ENCODE measurements at places on chromosomes 2 and 18. TPM values are rescaled to one million over a fixed set of nuclear protein-coding genes. Genes with fewer than 3 reads are reported as not detected.

PLCD4 gene
- total RNA-seq, result 8.5 TPM

UGT1A10 gene
- not detected for total RNA-seq

SRD5A2 gene
- not detected for total RNA-seq

IL1RL2 gene
- total RNA-seq, result 0.39 TPM

KCNE4 gene
- total RNA-seq, result 13.8 TPM

DYNAP gene
- total RNA-seq, result not detected

ANKRD29 gene
- 1.8 TPM for total RNA-seq

ANKAR gene
- total RNA-seq, result 5.6 TPM

CYP27C1 gene
- total RNA-seq, result 3.5 TPM

IL18R1 gene
- total RNA-seq, result 0.10 TPM

C2orf76 gene
- total RNA-seq, result 23.7 TPM

CFAP53 gene
- 0.36 TPM for total RNA-seq

PLEKHH2 gene
- total RNA-seq, result 0.59 TPM

All from RPMI7951 (cell line).